ENCODE measurements at places on chromosomes 3 and 15.

GRCh38 chr3:131036986-131037385, 10.3 kb downstream of the NEK11 start:
- DNase-seq = no peak

- no peak for DNase-seq
Observed at GRCh38 chr3:55177749-55178148, 249.9 kb upstream of the LRTM1 start.

GRCh38 chr15:76058714-76059319, 968 bp upstream of the TMEM266 start:
- DNase-seq = peak; percentile 17

DNA sequence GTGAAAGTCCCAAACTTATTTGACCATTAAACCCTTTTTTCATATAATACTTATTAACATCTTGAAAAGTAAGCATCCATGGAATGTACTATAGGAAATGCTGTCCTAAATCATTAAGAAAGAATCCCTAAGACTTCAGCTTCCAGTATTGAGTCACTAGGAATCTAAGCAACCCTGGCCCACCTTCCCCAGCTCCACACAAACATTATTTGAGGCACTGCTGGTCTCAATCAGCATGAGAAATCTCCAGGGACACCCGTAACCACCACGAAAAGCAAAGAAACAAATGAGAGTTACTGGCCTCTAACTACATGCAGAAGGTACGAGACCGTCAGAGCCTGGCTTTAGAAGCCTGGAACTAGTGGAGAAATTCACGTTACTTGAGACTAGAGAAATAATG, 68.2 kb downstream of the POLQ start:
- peak; percentile 71 for DNase-seq

GRCh38 chr3:185420762-185421161, 57.8 kb downstream of the MAP3K13 start:
- no peak for DNase-seq

DNA sequence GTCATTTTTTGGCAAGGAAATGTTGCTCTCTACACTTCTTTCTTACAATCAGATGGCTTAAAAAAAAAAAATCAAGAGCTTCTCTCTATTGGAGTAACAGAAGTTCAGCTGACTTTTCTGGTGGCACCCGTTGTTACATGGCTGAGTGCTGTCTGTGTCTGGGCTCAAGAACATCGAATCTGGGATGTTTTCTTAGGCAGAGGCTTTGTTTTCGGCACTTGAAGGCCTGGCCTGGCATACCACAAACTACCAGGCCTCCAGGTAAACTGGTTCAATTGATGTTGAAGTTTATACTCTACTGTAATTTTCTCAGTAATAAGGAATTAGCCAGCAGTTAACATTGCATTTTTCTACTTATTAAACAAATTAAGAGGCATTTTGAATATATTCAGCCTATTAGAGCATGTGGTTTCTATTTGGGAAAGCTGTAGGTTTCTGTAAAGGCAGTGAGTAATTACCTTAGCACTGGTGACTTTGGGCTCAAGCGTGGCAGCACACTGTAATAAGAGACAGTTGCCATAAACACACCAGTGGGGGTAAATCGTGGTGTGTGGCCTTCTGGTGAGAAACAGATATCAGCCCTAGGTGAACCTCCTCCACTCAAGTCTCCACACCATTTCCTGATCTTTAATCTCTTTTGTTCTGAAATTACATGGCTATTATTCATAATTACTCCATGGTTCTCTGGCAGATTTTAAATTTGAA, 544.7 kb downstream of the MECOM start:
- DNase-seq = peak; percentile 73

DNA sequence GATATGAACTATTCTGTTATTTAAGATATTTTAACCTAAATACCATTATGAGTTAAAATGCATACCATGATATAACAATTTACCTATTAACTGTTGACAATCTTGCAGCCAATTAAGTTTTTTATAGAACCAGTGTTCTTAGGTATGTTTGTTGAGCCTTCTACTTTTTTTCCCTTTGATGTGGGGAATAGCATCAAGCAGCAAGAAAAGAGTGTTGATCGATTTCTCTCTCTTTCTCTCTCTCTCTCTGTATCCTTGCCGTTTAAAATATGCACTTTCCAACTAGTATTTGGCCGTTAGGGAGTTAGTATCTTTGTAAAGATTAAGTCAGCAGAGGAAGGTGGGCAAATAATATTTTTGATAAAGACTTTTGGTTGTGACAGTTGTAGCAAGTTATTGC, 5.9 kb downstream of the CHD2 start:
- DNase-seq = no peak
